Stimulated activated CD8-positive, alpha-beta memory T cell treated with anti-CD3 and anti-CD28 coated beads, Interleukin-7, amount 100 ng/mL, for 48 hours (primary cell): ENCODE measurements at places on chromosomes 4 and X.

DNA sequence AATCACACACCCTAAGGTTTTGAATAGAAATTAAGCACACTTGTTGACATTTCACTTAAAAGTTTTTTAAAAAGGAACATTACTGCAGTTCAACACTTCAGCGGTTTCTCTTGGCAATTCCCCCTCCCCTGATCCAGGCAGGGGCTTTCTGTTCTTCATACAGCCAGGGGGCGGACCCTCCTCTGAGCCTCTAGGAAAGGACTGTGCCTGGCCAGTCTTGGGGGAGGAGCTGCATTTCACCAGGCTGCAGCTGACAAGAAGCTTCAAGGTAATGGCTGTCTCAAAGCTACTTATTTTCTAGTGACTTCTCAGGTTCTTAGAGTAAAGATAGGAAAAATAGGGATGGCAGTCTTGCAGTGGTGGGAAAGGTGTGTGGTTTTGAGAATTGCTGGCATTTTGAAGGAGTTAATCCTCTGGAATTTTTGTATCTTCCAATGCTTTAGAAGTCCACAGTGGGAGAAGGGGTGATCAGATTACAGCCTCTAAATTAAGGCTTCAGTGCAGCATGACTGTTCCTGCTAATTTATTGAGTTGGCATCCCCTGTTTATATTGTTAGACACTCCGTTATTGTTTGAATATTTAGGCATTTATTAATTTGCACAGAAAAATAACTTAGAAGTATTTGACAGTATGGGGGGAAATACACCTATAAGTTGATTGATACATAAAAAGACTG lies 33.5 kb downstream of the PWWP3B start:
- DNase-seq, result no peak

GRCh38 chr4:28209371-28209924 lies 1348.8 kb downstream of the STIM2 start:
- no peak for DNase-seq

DNA sequence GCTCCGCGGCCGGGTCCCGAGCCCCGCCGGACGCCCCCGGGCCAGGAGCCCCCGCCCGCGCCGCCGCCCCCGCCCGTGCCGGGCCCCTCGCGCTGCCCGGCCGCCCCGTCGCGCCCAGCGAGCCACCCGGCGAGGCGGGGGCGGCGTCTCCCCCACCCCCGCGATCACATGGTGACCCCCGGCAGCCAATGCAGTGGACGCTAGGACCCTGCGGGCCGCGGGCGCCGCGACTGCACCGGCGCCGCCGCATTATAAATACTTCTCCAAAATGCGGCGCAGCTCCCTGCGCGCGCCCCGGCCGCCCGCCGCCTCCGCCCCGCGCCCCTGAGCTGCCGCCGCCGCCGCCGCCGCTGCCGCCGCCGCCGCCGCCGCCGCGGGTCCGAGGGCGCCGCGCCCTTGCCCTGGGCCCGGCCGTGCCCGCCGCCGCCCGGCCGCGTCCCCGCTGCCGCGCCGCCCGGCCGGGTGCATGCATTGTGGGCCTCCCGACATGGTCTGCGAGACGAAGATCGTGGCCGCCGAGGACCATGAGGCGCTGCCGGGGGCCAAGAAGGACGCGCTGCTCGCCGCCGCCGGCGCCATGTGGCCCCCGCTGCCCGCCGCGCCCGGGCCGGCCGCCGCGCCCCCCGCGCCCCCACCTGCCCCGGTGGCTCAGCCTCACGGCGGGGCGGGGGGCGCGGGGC lies at the start of gene NAT8L:
Gene NAT8L, plus strand, starts transcription at position 282 of the 680 bp plus-strand sequence. Its CDS starts 185 bp downstream, at position 467.
- DNase-seq, result no peak

GRCh38 chr4:141565379-141566089 lies 70.8 kb upstream of the IL15 start:
- DNase-seq, result no peak

GRCh38 chr4:71259911-71260331 lies 78.9 kb upstream of the SLC4A4 start:
- no peak for DNase-seq

- DNase-seq, result no peak
Observed at GRCh38 chr4:74013264-74013663, 14.8 kb upstream of the CXCL5 start.

GRCh38 chrX:135509885-135510284 lies 10.6 kb upstream of the INTS6L start:
- no peak for DNase-seq

GRCh38 chr4:1053080-1053661 lies 41.7 kb downstream of the FGFRL1 start:
- DNase-seq, result no peak

DNA sequence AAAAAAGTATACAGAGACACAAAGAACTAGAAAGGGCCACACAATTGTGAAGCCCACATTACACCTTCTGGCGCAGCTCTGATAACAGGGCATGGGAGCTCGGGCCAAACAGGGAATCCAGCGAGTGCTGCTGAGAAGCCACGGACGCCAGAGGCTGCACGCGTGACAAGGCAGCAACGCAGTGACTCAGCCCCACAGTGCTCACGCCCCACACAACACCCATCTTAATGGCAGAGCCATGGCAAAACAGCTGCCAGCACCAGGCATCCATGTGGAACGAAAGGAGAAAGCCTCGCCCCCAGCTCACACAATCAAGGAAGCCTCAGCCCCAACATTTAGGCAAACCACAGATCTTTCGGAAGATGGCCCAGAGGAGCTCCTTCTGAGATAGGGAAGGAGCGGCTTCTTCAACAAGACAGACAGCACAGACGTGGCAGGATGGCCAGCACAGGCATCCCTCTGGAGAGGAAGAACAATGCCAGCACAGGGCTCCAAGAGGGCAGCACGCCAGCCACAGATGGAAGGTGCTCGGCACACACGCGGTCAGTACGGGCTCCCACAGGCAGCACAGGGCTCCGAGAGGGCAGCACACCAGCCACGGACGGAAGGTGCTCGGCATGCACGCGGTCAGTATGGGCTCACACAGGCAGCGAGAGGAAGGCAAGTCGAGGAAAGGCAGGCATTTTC lies 33.1 kb downstream of the GAK start:
- DNase-seq, result no peak

- DNase-seq, result no peak
Observed at GRCh38 chr4:55435141-55435841, 39.5 kb downstream of the TMEM165 start.

DNA sequence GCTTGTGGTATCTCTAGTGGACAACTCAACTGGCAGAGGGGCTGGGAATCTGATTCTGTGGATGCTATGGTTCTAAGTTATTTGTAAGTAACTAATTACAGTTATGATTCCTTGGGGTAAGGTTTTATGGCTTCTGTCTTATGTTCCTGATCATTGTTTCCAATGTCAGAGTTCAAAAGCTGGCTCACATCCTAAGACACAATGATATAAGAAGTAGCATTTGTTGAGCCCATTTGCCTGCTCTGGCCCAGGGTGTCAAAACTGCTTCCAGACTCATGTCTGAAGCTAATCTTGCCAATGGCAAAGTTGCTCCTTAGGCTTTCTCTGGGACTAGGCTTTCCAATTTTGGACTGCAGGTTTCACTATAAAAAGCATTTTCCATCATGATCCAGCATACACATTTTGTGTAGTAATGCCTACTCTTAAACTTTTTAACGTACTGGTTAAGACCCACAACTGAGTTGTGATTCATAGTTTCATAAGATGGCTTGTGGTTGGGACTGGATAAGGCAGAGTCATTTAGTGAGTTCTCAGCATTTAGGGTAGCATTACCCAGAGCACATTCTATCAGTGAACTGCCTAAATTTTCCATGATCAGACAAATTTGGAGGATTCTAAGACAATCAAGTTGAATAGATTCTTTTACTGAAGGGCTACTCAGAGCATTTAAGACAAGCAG lies 50.0 kb downstream of the CCNI start:
- DNase-seq, result no peak

DNA sequence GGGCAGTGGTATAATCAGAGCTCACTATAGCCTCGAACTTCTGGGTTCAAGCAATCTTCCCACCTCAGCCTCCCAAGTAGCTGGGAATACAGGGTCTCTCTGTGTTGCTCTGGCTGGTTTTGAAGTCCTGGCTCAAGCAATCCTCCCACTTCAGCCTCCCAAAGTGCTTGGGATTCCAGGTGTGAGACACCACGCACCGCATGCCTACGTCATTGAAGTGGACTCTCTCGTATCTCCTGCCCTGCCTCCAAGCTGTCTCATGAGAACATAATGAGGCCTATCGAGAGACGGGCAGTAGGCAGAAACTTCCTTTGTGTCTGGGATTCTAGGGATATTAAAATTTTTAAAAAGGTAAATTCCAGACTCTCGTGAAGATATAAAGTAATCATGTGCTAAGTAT lies 65.0 kb upstream of the NLGN4X start:
- DNase-seq, result no peak
